Karpas-422 (cell line): ENCODE measurements at places on chromosomes 11 and 22. TPM values are rescaled to one million over a fixed set of nuclear protein-coding genes. Genes with fewer than 3 reads are reported as not detected.

DNA sequence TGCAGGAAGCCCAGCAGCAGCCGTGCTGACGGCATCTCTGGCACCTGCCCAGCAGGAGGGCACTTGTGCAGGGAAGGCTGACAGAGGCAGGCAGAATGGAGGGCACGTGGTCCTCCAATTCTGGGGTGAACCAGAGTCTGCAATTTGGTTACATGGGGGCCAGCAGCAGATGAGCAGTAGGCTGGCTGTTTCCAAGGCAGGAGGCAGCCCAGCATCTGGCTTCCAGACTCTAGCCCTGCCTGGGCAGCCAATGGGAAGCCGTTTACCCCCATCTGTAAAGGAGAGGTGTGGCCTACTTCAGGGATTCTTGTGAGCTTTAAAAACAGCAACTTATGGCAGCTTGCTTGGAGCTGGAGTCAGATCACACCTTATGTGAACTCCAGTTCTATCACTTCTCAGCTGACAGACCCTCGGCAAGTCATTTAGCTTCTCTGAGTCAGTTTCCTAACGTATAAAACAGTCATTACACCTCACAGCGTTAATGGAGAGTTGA, 27.9 kb upstream of the RASL10A start:
- no peak for DNase-seq

DNA sequence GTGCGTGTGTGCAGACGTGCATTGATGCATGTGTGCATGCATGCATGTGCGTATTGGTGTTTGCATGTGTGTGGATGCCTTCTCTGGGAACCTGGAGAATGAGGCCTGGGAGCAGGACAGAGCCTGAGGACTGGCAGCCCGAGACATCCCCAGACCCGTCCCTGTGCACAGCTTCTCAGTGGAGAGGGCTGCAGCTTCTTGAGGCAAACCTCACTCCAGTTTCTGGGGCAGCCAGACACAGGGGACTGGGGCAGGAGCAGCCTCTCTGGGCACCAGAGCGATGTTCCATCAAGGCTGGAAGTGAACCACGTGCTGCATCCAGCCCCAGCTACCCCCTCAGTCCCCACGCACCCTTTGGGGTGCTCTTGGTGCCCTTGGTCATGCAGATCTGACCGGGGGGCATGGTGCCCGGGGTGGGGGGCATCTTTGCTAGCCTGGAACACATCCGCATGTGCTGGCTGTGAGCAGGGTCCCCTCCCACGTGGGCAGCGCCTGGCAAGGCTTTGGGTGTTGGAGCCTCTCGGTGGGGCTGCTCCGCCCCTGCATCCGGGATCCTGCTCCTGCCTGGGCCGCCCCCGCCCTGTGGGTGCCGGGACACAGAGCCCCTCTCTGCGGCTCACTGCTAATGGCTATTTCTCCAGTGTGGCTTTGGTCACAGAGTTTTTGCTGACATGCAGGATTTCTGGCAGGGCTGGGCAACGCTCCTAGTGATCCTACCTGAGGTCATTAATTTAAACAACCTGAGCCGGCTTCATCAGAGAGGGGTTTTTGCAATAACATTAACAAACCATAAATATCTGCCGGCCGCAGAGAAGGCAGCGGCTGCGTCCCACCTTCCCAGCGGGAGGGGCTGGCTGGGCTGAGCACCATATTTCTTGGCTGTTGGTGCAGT, 434.7 kb downstream of the TBC1D22A start:
- DNase-seq = no peak

MS4A3 gene
- not detected in 2 replicates for total RNA-seq

DNA sequence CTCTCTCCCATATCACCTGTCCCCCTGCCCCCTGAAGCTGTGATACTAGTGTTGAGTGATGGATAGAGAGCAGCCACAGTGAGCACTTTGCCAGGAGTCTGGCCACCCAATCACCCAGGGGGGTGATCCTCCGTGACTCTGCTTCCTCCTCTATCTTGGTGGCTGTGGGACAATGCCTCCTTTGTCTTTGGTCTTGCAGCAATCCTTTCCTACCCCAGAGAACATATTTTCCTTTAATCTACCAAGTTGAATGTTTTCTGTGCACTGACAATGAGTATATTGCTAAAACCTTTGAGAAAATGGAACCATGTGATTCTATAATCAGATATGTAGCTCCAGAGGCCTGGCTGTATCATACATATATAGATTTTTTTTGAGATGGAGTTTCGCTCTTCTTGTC, 58.1 kb upstream of the HEPHL1 start:
- DNase-seq = no peak

CDKN1C gene
- not detected in 2 replicates for total RNA-seq

SPI1 gene
- 114 and 198 TPM in 2 replicates for total RNA-seq

GRCh38 chr11:66467756-66468155, 1.1 kb downstream of the PELI3 start:
- no peak for DNase-seq

KRTAP5-8 gene
- total RNA-seq = not detected in 2 replicates

CXCR5 gene
- total RNA-seq = 0.71 and 1.2 TPM in 2 replicates

GRCh38 chr11:50072226-50073112, 39.8 kb downstream of the OR4C45 start:
- no peak for DNase-seq

- no peak for DNase-seq
Observed at GRCh38 chr11:128695539-128696221, 1.8 kb downstream of the FLI1 start.

- no peak for DNase-seq
Observed at GRCh38 chr11:14673824-14674405, 30.3 kb downstream of the PDE3B start.

- DNase-seq = peak; percentile 86
Observed at GRCh38 chr11:74453373-74453975, 13.9 kb downstream of the KCNE3 start.

DNA sequence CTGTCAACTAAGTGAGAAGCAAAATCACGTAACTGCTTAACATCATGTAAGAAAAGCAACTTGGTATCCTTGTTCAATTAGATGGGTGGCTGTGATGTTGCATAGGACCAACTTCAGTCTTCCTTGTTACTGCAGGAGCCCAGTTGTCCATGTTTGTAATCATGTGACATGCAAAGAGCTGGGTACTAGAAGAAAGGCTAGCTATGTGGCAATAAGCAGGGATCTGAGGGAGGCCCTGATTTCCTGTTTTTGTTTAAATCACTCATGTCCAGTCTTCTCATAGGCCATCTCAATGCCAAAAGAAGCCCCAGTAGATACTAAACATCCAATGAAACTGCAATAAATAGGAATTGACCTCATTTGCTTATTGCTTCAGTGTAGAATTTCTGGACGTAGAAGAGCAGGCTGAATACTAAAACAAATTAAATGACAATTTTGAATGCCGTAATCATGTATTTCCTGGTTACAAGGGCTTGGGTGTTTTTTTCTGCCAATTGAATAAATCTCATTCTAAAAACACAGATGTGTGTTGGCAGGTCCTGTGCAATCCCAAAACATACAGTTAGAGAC, 140.8 kb upstream of the ARHGAP20 start:
- DNase-seq = no peak

PARVB gene
- 24.9 and 32.6 TPM in 2 replicates for total RNA-seq

GRCh38 chr11:81337756-81338155, 1395.9 kb downstream of the FAM181B start:
- no peak for DNase-seq

PKNOX2 gene
- 0.18 and 1.5 TPM in 2 replicates for total RNA-seq

ADAMTS15 gene
- total RNA-seq = not detected in 2 replicates

BCO2 gene
- 0.40 and 1.1 TPM in 2 replicates for total RNA-seq

DNA sequence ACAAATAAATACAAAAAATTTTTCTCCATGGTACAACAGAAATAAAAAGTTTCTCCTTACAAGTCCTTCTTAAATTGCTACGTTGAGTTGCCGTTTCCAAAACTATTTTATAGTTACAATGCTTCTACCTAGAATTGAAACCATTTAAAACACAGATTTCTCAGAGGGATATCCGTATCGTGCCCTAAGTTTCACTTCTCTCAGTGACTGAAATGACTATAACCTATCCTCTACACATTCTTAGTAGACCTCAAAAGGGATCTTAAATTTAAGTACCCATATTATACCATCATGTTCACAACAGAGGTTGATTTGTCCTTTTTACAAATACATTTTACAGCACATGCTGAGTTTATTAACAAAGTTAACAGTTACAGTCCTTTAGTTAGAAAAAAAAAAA, 44.1 kb downstream of the USP28 start:
- no peak for DNase-seq

TRIM51 gene
- total RNA-seq = not detected in 2 replicates

TLCD5 gene
- 4.3 and 4.5 TPM in 2 replicates for total RNA-seq

DNA sequence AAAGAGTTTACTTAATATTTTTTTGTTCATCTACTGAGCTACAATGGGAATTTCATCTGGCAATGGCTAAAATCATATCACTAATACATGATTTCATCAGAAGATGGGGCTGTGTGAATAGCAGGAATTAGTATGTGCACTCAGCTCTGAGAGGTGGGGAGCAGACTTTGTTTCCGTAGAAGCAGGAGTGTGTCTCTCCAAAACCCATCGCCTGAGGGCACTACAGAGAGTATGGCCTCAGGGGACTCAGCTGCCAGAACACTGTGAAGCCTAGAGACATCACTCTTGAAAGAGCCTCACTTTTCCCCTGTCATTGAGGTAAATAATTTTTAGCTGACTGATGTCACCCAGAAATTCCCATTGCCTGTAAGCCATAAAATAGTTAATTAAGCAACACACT, 261.4 kb upstream of the ISX start:
- DNase-seq = peak; percentile 51

DNA sequence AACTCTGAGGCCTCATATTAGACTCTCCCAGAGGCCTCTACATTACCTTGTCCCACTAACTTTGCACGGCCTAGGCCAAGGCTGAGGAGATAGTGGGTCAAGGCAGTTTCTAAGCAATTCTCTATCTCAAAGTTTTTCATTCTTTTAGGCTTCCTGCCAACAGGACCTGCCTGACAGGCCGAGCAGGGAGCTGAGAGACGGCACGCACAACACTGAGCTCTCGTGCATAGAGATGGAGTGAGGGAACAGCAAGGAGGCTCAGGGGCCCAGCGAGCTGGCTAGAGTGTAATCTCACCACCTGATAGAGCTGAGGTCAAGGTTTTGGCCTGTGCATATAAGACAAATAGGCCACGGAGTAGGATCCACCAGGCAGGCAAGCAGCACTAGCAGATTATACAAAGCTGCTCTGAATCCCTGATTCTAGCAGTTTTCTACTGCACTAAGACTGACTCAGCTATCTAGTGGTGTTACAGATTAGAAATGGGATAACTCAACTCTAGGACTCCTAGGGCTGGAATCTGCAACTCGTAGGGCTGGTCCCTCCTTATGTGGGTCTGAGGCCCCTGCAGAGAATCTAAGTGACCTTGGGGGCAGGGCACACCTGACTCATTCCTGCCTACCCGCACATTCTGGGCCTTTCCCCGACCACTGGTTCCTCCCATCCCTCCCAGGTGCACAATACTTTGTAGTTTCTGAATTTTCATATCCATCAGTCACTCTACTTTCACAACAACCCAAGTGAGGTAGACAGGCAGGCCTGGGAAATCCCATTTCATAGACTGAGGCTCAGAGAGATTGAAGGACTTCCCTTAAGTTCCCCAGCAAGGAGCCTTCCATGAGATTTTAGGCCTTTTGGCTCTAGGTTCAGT, 1.7 kb downstream of the CYB5R2 start:
- DNase-seq = no peak

APOL6 gene
- total RNA-seq = 0.11 and 0.37 TPM in 2 replicates

SAA4 gene
- not detected in 2 replicates for total RNA-seq

DNA sequence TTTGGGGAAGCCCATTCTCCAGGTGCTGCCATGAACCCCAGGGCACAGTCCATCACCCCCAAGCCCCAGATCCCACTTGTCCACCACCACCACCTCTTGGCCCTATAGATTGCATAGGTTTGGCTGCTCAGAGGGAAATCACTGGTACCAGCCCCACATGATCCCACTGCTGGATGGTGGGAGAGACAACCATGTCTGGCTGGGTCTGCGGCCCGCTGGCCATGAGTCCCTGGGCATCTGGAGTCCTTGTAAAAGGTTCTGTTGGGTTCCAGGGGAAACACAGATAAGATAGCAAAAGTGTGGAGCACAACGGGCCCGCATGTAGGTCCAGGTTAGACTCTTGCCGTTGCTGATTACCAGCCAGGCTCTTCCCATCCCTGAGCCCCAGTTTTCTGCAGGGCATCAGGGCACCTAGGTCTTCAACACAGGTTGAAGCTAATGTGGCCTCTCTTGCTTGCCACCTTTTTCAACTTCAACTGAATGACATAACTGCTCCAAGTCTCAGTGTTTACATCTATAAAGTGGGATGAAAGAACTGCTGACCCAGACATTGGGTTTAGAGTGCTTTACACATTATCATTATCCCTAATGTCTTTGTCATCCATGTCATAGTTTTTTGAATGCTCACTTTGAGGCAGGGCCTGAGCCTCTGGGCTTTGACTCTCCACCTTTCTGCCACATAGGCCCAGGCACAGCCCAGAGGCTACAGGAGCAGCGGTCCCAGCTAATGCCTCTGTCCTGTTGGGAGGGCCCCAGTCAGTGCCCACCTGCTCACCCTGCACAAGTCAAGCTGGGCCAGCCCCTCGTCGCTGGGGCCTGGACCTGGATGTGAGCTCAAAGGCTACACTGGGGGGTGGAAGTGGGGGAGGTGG, 1.0 kb upstream of the TANGO2 start:
- DNase-seq = no peak

GRCh38 chr22:24370401-24370800, 57.0 kb upstream of the ADORA2A start:
- DNase-seq = no peak

DNA sequence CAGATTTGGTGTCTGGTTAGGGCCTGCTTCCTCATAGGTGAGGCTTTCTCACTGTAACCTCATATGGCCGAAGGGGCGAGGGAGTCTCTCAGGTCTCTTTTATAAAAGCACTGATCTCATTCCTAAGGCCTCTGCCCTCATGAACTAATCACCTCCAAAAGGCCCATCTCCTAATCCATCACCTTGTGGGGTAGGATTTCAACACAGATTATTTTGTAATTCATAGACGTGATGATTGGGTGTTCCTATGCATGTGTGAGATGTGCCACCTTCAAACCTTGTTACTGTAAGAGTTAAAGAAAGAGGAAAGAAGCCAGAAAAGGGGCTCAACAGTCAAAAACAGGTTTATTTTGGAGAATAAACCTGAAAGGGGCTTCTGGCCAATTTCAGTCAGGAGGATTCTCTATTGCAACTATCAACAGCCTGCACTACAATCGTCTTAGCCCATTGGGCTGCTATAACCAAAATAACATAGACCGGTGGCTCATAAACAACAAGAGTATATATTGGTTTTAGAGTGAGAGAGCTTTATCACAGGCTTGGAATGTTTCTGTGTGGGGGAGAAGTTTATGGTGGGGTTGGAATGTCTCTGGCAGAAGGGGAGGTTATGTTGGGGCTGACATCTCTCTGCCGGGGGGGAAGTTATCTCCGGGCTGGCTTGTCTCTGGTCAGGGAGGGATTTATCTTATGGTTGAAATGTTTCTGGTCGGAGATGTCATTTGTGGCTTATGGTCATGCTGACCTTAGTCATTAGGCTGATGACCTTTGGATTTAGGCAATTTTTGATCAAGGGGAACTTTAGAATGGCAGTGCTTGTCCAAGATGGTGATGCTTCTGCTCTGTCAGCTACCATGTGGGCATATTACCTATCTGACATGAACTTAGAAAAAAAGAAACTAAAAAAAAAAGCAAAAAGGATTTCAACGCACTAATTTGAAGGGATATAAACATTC, 35.1 kb downstream of the CSF2RB start:
- no peak for DNase-seq

- DNase-seq = peak; percentile 50
Observed at GRCh38 chr11:19853016-19853415, 140.4 kb downstream of the NAV2 start.

TTC17 gene
- 128 and 154 TPM in 2 replicates for total RNA-seq

- peak; percentile 88 for DNase-seq
Observed at GRCh38 chr22:42444077-42444904, 12.1 kb upstream of the NFAM1 start.
